ENCODE measurements at places on chromosomes 4 and X.

DNA sequence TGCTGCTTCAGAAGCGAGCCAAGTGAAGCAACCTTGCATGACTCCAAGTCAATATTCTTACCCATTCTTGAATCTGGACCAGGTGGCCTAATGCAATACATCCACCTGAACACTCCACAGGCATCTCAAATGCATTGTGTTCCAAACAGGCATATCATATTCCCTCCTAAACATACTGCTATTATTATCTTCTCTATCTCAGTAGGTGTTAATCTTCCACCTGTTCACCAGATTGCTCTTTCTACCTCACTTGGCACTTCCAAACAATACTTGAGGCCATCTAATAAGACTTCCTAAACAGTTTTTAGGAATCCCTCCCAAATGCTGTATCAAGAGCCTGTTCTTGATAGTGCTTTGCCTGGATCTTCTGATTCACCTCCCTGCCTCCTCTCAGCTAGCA, 90.7 kb downstream of the GPRIN3 start:
- no peak for DNase-seq

- DNase-seq, result no peak
Observed at GRCh38 chr4:121842862-121843261, 19.2 kb upstream of the CCNA2 start.

DNA sequence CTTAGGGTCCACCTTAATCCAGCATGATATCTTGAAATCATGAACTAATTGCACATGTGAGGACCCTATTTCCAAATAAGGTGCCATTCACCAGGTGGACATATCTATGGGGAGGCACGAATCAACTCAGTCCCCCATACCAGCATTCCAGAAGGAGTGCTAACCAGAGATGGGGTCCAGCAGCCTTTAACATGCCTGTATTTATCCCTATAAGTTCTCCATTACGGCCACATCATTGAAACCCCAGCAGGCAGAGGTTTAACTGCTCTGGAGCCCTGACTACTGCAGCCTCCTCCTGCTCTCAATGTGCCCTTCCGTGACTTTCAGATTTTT, 3.2 kb upstream of the ASMTL start:
- DNase-seq, result no peak

- DNase-seq, result no peak
Observed at GRCh38 chr4:87209696-87210095, 10.7 kb downstream of the KLHL8 start.

DNA sequence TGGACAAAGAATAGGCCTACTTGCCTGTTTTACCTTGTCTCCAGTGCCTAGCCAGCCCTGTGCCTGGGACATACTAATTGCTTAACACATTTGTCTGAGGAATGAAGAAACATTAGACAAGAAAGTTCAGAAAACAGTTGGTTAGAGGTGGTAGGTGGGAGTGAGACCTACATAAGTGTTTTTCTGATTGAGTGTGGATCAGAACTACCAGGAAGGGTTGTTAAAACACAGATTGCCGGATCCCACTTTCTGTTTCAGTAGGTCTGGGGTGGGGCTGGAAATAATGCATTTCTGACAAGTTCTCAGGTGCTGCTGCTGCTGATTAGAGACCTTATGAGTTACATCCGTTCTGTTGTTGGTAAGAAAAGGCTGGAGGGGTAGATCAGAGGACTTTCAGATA, 5.7 kb upstream of the JADE1 start:
- DNase-seq, result peak; percentile 42

DNA sequence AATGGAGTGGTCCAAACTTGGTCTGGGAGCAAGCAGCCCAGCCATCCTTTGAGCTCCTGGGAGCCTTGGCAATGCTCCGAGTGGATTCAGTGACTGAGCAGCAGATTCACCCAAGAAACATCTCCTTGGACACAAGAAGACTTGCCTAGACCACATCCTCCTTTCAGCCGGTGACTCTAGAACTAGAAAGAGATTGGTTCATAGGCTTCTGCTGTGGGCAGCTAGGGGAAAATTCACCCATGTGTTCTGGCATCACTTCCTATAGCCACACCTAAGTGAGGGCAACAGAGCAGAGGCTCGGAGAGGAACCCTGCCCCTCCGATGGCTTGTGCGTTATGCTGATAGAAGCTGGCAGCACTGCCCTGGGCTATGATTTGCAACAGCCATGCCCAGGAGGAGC, 16.0 kb downstream of the ZNF275 start:
- DNase-seq, result no peak

- DNase-seq, result no peak
Observed at GRCh38 chr4:117814277-117815246, 219.7 kb upstream of the NDST3 start.

- DNase-seq, result no peak
Observed at GRCh38 chrX:11269006-11269405, 24.2 kb upstream of the AMELX start.

DNA sequence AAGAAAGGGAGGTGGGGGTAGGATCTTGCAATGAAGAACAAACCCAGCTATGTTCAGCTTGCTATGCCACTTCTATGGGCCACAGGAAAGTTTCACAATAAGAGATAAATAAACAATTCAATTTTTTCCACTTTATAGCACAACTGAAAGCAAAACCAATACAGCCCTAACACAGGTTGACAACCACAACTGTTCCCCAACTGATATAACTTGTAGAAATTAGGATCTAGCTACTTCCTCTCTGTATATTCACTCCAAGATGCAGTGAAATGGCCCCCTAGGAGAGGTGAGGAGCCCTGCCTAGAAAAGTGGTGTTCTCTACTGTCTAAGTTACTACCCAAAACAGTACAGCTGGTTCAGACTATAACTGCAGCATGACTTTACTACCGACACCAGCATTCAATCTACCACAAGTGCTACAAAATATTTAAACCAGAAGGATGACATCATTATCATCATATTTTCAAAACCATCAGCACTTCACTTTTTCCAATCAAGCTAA, 77.0 kb downstream of the FBXW7 start:
- DNase-seq, result no peak

DNA sequence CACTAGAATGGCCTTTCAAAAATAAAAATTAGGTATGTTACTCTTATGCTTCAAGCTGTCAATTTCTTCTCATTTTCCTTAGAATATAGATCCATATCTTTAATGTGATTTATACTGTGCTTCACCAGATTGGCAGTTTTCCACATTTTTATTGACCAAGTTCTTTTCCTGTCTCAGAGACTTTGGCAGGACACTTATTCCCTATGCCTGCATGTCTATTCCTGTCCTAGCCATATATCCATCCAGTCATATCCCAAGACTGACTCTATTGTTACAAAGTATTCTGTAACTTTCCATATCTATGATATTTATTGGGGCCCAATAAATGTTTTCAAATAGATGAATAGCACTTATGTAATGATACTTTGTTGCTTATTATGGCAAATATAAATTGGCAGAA, 450.7 kb downstream of the GASK1B start:
- DNase-seq, result no peak

All from stimulated activated CD4-positive, alpha-beta T cell treated with anti-CD3 and anti-CD28 coated beads, Interleukin-4, amount 100 ng/mL, for 4 hours (primary cell).